ENCODE measurements at places on chromosomes 2 and 18.
A peak's percentile ranks its signal among the peaks of the same experiment; 100 is the strongest.

DNA sequence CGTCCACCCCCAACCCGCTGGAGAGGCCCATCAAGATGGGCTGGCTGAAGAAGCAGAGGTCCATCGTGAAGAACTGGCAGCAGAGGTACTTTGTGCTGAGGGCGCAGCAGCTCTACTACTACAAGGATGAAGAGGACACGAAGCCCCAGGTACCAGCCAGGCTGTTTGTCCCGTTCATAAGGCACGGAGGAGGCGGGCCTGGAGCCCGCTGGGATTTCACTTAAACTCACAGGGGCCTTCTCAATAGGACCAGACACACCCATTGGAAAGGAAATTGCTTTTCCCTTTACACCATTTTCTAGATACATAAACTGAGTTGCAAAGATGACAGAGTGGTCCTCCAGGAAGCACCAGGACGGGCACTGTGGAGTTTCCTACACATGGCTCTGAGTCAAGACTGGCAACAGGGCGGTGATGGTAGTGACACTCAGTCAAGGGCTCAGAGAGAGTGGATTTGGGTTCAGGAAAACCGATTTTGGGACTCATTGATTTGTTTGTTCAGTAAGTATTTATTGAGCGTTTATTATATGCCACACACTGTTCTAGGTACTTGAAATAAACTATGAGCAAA, 40.7 kb downstream of the ARHGAP25 start:
- no peak for DNase-seq

- no peak for DNase-seq
Measured at GRCh38 chr2:13560322-13560721, 843.6 kb downstream of the TRIB2 start.

DNA sequence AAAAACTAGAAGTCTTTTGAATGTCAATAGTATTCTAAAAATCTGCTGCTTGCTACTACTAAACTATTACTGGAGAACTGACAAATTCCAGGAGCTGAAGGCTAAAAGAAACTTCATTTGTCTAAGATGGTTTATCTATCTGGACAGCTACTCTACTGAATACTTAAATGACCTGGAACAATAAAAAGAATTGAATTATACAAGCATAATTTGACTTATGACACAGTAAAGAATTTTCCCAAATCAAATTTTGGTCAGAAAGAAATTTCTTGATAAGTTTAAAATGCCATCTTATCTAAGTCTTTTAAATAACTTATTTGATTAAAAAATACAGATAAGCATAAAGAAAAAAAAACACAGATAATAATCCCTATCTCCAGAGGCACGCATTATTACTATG, 80.2 kb upstream of the ITGA4 start:
- no peak for DNase-seq

GRCh38 chr2:88903749-88904353, 212.4 kb downstream of the RPIA start:
- DNase-seq: no peak

GRCh38 chr18:8084160-8084559, 517.0 kb downstream of the PTPRM start:
- no peak for DNase-seq

- no peak for DNase-seq
Measured at GRCh38 chr2:89000235-89000634, 308.8 kb downstream of the RPIA start.

GRCh38 chr2:214549946-214550345, 139.1 kb downstream of the VWC2L start:
- DNase-seq: no peak

DNA sequence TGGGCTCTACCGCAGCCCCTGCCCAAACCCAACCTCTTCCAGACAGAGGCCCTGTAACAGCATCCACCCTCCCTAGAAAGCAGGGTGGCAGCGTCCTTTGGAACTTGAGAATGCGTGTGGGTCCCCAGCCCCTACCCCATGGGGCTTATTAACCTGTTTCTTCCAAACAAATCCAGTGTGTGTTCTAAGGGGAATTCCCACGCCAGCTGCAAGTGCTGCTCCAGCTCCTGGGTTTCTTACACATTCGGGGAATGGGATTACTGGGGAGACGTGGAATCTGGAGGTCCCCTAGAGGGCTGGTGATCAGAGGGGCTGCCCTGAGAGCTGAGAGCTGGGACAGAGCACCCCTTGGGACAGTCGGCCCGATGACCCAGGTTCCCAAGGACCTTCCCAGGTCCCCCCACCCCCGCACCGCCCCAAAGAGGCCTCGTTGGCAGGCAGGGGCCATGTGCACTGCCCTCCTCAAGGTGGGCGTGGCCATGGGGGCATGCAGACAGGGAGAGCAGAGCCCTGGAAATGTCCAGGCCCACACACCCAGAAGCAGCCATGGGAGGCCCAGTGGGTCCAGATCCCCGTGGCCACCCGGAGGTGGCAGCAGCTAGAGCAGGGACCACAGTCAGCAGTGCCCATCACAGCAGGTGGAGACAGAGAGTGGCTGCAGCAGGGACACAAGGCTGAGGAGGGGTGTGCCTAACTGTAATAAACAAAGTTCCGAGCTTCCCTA, 18.8 kb upstream of the TEX44 start:
- DNase-seq: no peak

- DNase-seq: no peak
Measured at GRCh38 chr2:228522977-228523376, 341.5 kb upstream of the SPHKAP start.

DNA sequence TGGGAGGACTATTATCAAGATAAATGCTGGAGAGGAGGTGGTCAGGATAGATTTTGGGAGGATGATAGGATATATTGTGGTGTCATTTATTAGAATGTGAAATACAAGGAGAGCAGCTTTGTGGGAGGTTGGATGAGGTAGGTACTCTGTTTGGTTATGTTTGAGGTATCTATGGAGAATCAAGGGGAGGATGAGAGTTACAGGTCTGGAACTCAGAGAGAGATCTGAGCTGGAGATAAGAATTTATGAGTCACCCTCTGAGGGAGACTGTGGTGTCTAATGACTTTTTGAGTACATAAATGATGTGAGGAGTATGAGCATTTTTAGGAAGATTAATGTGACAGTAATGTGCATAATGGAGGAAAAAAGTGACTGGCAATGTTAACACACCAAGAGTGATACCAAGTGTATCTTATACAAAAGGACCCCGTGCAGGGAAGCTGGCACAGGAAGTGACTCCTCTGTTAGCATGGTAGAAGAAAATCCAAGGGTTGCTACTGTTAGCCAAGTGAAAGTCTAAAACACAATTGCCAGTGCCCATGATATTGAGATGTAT, 48.2 kb downstream of the CRIM1 start:
- no peak for DNase-seq

DNA sequence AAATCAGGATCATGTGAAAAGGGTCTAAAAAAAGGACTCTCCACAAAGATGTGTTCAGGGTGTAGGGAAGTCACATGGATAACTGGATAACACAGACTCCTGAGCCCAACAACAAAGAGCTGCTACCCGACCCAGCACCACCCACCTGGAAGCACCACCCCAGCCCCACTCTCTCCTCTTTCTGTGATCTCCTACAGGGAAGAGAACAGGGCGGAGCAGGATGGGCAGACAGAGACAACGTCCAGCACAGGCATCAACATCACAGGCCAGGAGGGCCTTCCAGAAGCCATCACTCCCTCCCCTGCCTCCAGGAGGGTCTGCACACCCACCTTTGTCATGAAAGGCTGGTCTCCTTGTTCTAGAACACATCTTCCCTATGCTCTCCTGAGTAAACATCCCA, 1.3 kb upstream of the CIB4 start:
- no peak for DNase-seq

GRCh38 chr2:24626131-24626530, 135.1 kb downstream of the NCOA1 start:
- peak; percentile 12 for DNase-seq
